Stimulated activated naive CD4-positive, alpha-beta T cell treated with Interleukin-2 at 50 U/mL for 16 hours (primary cell): ENCODE measurements at places on chromosomes 5 and 9.

DNA sequence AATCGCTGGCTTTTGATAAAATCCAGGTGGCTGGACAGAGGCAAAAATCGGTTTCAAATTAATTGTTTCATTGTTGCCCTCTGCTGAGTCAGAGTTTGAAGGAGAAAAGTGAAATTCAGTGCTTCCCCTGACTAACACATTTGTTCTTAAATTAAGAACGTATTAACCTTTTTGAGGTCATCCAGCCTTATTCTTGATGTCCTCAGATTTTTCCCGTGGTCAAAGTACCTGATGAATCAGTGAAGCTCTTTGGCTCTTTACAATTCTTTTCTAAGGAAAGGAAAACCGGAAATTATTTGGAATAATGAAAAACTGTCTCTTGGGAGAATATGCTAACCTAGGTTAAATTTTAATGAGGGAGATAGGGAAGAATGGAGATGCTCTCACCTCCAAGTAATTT lies 21.6 kb downstream of the OSMR start:
- no peak for DNase-seq

DNA sequence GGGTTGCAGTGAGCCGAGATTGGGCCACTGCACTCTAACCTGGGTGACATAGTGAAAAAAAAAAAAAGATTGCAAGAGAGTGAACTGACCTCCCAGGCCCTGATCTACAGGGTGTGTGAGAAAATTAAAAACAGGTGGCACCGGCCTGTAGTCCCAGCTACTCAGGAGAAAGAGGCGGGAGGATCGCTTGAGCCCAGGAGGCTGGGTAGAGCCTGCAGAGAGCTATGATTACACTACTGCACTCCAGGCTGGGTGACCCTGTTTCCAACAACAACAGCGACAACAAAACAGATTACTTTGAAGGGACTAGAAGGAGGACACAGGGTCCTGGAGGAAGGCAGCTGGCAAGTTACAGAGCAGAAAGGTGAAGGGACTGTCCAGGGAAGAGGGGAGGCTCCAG lies 42.2 kb upstream of the FABP6 start:
- no peak for DNase-seq

GRCh38 chr5:72467461-72467860 lies 39.7 kb downstream of the ZNF366 start:
- no peak for DNase-seq

- no peak for DNase-seq
Observed at GRCh38 chr5:98111686-98112085, 661.8 kb upstream of the RGMB start.

- no peak for DNase-seq
Observed at GRCh38 chr9:899440-900184, 58.1 kb downstream of the DMRT1 start.

GRCh38 chr9:133239533-133240090 lies 30.6 kb upstream of the OBP2B start:
- no peak for DNase-seq

DNA sequence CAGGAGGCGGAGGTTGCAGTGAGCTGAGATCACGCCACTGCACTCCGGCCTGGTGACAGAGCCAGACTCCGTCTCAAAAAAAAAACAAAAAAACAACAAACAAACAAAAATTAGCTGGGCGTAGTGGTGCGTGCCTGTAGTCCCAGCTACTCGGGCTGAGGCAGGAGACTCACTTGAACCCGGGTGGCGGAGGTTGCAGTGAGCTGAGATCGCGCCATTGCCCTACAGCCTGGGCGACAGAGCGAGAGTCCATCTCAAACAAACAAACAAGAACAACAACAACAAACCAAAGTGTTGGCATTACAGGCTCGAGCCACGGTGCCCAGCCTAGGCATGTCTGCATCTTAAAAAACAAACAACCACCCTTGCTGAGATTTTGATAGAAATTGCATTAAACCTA lies 12.2 kb downstream of the RNF44 start:
- no peak for DNase-seq

DNA sequence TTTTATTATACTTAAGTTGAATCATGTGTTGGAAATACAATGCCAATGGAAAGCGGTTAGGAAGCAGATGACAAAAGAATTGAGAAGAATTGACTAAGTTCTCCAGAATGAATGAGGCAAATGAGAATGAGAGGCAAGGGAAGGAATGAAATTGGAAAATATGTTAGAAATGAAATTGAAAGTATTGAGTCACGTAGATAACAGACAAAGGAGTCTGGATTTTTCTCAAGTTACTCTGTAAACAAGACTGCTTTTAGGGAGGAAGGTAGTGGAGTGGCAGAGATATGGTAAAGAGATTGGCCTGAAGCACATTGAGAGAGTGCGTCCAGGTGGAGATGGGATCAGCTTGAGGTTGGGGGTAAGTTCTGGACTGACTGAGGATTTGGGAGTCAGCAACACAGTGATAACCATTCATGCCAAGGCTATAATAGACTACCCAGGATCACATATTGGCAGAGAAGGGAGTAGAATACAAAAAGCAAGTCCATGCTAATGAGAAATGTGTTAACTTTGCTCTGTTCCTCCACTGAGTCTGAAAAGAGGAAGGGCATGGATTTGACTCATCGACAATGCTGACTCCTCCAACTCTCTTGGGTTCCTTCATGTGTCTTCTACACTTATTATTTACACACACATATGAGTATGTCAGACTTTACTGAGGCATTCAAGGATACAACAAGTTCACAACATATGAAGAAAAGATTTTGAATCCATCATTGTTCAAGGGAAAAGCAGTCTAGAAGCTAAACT lies 814.2 kb upstream of the ZNF608 start:
- no peak for DNase-seq

DNA sequence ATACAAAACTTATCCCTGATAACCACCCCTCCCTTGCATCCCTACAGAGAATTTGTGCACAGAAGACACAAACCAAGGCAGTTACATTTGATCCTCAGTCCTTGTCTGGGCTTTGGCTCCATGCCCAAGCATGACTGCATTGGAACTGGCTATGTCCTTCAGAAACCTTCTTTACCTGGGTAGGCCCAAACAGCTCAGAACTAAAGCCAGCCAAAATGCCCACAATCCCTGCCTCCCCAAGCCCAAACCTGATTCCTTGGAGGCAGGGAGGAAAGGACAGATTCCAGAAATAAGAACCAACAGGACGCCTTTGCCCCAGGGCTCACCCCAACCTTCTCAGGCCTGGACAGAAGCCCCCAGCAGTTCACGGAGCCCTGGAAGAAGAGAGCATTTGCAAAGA lies 8.2 kb downstream of the IL17B start:
- DNase-seq = no peak

GRCh38 chr5:139757727-139758509 lies 37.7 kb upstream of the PSD2 start:
- DNase-seq = no peak

DNA sequence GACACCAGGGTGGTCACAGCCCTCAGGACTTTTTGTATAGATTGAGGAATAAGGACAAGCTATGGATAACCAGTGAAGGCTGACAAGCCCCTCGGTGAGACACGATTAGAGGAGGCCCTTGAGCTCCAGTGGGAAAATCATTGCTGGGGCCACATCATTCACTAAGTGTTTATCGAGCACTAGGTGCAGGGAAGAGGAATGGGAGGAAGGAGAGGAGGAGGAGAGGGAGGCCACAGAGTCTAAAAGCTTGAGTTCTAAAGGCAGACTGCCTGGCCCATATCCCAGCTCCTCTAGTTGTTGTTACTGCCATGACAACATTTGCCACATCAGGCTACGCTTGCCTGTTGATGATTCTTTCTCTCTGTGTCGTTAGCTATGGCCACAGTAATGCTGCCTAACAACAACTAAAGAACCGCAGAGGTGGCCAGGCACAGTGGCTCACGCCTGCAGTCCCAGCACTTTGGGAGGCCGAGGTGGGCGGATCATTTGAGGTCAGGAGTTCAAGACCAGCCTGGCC lies 37.6 kb downstream of the NKX2-5 start:
- DNase-seq = no peak

- DNase-seq = no peak
Observed at GRCh38 chr5:10509575-10509974, 54.3 kb upstream of the ANKRD33B start.

- no peak for DNase-seq
Observed at GRCh38 chr5:143047091-143047490, 276.9 kb downstream of the ARHGAP26 start.

GRCh38 chr9:126649477-126649876 lies 35.7 kb downstream of the LMX1B start:
- DNase-seq = no peak

- DNase-seq = no peak
Observed at GRCh38 chr9:125966466-125966865, 219.3 kb downstream of the PBX3 start.

DNA sequence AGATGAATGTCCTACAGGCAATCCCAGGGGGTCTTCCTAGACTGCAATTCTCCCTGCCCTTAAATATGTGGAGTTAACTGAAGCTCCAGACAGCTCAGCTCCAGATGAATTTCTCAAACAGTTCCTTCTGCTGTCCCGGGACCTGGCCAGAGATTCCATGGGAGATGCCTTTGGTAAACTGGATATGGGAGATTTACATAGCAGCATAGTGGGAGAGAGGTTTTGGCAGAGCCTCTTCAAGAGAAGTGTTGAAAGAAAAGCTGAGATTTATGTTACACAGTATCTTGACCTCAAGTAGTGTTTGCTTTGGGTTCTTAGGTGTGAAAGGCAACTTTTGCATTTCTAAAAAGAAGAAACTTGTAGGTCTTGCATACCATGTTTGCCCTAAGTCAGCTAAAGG lies 364.9 kb downstream of the ARRDC3 start:
- no peak for DNase-seq

- DNase-seq = no peak
Observed at GRCh38 chr5:173014671-173015070, 31.1 kb downstream of the ATP6V0E1 start.

GRCh38 chr5:39485079-39485478 lies 60.3 kb upstream of the DAB2 start:
- no peak for DNase-seq

DNA sequence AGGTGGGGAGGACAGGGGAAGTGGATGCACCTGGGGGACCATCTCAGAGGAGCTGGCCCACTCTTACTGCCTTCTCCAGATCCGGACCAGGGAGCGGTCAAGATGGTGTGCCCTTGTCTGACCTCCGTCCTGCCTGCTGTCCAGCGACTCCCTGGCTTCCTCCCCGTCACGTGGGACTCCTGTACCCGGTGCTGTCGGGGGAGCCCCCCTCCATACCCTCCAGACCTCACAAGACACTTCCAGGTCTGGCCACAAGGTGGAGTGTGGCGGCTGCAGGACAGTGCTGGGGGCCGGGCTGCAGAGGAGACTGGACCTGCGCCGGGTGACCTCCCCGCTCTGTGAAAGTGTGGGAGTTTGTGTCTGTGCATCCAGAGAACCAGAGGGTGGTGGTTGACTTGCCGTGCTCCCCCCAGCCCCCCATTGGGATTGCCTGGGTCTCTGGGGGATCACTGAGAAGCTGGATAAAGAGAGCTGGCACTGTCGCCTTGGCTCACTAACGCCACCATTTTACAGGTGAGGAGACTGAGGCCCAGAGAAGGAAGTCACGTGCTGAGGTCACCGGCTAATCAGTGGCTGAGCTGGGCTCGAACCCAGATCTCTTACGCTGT lies 1.9 kb upstream of the CRB2 start:
- DNase-seq = peak; percentile 26

- no peak for DNase-seq
Observed at GRCh38 chr9:74630228-74630627, 133.1 kb downstream of the RORB start.

DNA sequence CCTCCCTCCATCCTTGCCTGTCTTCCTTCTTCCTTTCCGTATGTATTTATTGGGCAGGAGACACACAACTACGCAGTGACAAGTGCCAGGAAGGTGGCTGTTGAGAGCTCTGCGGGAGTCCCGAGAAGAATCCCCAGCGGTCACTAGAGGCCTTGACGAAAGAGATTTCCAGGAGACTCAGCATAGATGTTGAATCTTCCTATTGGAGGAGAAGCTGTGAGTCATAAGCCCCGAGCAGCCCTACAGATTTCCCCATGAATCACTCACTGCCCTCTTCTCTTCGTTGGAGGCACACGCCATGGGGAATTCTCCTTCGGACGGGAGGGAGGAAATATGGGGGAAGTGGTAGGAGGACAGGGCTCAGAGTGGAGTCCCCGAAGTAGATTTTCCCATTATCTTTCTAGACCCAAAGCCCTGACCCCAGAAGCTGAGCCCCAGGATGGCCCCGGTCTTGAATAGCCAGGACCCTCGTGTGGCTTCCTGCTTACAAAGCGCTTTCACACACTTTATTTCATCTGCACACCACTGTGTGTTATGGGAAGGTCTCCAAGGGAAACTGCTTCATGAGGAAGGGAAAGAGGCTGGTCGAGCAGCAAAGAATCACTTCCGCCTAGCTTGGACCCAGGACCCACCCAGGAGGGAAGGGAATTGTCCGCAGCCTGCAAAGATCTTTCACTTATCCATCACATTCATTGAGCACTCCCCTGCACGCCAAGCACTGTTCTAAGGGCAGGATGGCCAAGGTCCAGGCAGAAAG lies 12.7 kb downstream of the DUSP1 start:
- no peak for DNase-seq

DNA sequence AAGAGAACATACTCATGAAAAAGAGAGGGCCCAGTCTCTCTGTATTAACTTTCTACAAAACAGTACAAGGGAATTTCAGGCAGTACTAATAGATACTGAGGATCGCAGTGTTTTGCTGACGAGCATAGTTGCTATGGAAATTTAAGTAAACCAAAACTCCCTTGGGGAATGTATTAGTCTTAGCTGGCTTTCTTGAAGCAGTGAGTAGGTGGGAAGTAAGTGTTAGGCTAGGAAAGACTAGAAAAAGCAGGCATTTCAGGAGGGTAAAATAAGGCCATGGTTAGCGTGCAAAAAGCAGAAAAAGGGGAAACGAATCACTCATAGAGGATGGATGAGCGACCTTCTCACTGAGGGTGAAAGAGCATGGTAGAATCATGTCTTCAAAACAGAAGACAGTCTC lies 84.3 kb upstream of the ACTBL2 start:
- no peak for DNase-seq

GRCh38 chr5:172841256-172841655 lies 7.2 kb downstream of the ERGIC1 start:
- DNase-seq = no peak

- DNase-seq = no peak
Observed at GRCh38 chr5:122907276-122907675, 61.9 kb downstream of the SNX24 start.

GRCh38 chr5:61999371-61999770 lies 306.6 kb upstream of the KIF2A start:
- DNase-seq = no peak

- no peak for DNase-seq
Observed at GRCh38 chr9:102518324-102518723, 476.8 kb upstream of the CYLC2 start.
